Stimulated activated CD4-positive, alpha-beta T cell treated with anti-CD3 and anti-CD28 coated beads, Interleukin-4, amount 100 ng/mL, for 4 hours (primary cell): ENCODE measurements at places on chromosomes 11 and 22.

DNA sequence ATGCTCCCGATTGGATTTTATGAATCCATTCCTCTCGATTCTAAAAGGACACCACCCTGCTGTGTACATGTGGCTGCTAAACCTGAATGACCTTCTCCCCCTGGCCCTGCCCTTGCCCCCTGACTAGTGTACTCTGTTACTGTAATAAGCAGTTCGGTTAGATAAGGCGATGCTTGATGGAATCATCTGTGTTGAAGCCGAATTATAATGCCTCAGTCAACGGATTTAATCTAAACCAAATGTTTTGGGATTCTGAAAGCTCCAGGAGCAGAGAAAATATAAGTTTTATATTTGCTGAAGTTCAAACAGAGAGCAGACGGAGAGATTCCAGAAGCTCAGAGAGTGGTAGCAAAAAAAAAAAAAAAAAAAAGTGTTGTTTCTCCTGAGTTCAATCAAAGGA is 275.4 kb upstream of the MPPED2 start:
- no peak for DNase-seq

- DNase-seq: no peak
Measured at GRCh38 chr11:86595451-86595850, 77.0 kb downstream of the ME3 start.

DNA sequence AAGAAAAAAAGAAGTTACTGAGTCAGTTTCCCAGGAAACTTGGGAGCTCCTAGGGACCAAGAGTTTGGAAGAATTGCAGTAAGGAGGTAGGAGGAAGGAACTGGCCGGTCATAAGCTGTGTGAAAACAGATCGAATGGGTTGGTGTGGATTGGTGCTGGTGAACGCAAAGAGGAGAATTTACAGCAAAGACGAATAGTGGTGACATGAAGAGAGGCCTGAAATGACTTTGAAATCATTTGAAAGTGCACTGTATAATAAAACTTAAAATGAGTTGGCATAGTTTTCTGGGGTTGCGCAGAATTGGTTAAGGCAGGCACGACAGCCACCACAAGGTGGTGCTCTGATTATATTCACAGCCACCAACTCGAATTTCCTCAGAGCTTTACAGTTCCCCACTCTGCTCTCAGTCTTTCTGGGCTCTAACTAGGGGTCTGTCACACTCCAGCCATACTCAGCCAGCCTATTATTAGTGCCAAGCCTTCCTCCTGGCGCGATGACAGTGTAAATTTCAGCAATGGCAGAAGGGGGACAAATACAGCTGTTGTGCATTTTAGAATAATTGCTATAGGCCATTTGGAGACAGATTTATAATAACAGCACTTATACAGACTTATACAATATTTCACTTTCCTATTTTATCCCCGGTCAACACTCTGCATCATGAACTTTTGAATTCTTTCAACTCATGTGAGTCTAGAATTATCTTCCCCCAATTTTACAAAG is 8.3 kb upstream of the HTR3B start:
- peak; percentile 18 for DNase-seq

DNA sequence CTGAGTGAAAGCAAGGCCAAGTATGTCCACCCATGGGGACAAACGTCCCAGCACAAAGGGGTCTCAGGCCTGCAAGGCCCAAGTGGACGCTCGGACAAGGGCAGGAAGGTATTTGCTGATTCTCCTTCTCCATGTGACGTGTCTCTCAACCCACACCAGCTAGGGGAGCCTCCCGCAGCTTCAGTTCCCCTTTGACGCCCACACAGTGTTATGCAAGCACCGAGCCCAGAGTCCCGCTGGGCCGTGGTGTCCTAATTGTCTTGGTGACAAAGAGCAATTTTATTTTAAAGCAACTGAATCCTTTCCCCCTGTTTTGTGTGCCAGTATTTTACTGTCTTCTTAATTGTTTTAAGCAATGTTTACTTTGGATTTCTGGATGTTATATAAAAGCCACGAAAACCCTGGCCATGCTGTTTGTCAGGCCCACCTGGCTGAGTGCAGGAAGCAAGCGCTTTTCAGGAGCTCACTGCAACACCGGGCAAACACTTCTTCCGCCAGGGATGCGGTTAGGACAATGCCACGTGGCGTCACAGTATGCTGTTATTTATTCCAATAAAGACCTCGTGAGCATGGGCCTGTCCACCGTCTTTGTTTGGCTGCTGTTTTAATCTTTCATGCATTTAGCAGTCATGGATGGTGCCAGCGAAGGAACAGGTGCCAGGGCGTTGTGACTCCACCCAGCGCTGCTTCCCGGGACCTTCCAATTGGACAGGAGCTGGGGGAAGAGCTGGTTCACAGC is 8.2 kb upstream of the PARVG start:
- no peak for DNase-seq

DNA sequence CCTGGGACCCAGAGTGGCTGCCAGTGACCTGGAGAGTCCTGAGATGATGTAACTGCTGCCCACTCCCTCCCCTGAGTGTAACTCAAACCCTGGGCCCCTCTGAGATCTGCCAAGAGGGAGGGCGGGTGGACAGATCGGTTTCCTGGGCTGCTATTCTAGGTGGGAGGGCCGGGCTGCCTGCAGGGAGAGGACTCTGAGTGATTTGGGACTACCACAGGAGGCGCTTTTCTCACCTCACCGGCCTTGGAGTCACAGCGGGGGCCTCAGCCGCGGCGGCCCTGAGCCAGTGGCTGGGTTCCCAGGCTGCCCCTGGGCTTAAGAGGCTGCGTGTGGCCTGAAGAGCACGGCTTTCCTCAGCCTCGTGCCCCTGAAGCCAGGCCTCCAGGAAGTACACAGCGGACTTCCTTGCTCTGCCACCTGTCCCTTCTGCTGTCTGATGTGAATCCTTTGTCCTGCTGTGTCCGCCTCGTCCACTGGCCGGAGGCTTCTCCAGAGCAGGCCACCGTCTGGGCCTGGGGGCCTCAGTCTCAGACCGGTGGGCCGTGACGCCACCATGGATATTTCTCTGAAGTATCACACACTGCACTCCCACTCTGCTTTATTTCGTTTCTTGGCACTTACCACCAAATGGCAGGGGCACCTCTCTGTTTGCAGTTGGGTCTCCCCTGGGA is 11.5 kb downstream of the RELT start:
- DNase-seq: no peak

DNA sequence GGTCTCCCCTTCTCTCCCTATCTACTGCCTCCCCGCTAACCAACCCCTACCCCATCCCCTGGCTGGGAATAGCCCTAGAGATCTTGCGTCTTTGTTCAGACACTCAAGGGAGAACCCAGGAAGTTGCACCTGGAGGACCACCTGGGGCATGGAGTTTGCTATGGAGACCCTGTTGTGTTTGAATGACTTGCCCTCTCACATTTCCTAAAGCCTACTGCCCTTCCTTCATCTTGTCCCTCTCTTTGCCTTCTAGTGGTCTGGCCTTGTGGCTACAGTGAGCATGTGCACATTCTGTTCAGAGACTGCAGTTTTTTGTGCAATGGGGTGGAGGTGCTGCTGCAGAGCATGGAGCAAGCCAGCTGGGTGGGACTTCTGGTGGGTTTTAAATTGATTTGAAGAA is 42.5 kb downstream of the ZNRF3 start:
- DNase-seq: no peak

DNA sequence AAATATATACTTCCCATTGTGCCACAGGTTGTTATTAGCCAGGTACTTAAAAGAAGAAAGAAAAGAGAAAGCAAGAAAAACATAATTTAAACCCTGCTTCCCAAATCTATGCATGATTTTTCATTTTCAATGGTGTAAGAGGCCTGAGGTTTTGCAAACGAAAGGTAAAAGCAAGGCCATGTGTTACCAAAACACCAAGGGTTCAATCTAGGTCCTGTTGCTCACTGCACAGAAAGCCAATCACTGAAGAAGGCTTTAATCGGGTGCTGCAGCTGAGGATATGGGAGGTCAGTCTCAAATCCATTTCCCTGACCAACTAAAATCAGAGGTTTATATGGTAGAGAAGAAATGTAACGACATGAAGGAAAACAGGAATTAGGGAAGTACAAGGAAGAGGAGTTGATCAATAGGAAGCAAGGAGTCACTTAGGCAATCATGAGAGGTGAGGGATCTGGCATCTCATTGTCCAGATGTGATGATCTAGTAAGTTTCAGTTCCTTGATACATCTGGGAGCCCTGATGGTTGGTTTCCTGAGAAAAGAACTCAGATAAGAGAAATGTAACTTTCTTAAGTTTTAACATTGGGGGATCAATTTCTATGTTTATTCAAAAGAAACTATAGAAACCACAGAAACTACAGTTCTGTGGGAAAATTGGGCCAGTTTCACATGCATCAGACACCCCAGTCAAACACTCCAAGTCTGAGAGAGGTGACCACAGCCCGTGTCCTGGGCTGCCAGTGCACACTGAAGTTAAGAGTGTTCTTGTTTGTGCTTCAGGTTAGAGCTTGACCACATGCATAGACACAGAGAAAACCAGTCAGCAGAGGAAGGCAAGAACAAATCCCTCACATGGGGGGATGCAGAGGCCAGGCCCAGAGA is 18.1 kb upstream of the DKK3 start:
- DNase-seq: no peak

DNA sequence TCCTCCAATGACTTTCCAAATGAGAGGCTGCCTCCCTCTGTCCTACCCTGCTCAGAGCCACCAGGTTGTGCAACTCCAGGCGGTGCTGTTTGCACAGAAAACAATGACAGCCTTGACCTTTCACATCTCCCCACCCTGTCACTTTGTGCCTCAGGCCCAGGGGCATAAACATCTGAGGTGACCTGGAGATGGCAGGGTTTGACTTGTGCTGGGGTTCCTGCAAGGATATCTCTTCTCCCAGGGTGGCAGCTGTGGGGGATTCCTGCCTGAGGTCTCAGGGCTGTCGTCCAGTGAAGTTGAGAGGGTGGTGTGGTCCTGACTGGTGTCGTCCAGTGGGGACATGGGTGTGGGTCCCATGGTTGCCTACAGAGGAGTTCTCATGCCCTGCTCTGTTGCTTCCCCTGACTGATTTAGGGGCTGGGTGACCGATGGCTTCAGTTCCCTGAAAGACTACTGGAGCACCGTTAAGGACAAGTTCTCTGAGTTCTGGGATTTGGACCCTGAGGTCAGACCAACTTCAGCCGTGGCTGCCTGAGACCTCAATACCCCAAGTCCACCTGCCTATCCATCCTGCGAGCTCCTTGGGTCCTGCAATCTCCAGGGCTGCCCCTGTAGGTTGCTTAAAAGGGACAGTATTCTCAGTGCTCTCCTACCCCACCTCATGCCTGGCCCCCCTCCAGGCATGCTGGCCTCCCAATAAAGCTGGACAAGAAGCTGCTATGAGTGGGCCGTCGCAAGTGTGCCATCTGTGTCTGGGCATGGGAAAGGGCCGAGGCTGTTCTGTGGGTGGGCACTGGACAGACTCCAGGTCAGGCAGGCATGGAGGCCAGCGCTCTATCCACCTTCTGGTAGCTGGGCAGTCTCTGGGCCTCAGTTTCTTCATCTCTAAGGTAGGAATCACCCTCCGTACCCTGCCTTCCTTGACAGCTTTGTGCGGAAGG is 2.9 kb downstream of the APOC3 start:
- DNase-seq: no peak

GRCh38 chr22:47599753-47600152 is 837.3 kb downstream of the TBC1D22A start:
- no peak for DNase-seq

DNA sequence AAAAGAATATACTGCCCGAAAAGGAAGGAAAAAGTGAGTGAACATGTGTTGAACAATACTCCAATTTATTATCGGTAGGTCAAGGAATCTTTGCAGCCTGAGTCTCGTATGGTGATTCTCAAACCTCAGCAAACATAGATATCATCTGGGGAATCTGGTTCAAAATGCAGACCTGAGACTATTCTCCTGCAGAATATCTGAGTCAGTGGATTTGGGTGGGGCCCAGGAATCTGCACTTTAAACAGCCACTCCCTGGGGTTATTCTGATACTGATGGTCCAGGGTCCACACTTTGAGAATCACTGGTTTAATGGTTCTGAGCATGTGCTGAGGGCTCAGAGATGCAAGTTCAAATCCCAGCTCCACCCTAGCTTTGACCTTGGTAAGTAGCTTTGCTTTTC is 53.6 kb upstream of the GRK3 start:
- no peak for DNase-seq

GRCh38 chr11:86360775-86361395 is 13.8 kb upstream of the CCDC81 start:
- no peak for DNase-seq

- DNase-seq: no peak
Measured at GRCh38 chr11:65538915-65539743, 14.2 kb downstream of the SCYL1 start.

DNA sequence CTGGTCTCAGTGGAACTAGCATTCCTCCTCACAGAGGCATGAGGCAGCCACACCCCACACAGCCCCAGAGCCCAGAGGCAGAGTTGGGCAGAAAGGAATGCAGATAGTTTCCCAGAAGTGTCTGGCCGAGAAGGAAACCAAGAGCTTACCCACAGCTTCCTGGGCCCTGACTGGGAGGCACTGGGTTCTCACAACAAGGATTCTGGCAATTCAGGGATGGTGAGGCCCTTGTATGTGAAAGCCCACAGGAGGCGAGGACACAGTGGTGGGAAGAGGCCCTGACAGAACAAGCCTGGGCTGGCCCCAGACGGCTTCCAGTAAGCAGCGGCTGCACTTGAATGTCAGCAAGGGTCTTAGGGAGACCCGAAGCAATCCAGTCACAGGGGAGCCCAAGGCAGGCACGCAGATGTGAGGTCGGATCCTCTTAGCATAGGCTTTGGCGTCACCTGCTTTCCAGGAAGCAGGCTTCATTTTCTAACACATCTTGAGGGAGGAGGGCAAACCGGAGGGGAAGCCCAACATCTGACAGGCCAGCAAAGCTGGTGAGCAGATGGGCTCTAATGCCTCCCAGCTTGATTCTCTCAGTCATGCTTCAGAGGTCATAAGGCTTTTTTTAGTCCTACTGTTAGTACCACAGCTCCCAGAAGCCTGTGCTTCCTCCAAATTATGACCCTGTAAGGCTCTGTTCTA is 78.3 kb upstream of the AKIP1 start:
- no peak for DNase-seq

- DNase-seq: no peak
Measured at GRCh38 chr11:131430473-131431208, 60.2 kb downstream of the NTM start.

DNA sequence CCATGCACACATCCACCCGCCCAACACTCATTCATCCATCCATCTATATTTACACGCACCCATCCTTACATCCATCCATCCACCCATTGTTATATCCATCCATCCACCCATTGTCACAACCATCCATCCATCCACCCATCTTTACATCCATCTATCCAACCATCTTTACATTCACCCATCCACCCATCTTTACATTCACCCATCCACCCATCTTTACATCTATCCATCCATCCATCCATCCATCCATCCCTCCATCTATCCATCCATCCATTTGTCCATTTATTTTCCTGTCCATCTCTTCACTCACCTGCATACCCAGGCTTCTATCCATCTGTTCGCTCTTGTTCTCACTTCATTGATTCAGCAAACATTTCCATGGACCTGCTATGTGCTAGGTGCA is 49.8 kb downstream of the SGSM1 start:
- no peak for DNase-seq
